ENCODE measurements at places on chromosomes 4 and X.

DNA sequence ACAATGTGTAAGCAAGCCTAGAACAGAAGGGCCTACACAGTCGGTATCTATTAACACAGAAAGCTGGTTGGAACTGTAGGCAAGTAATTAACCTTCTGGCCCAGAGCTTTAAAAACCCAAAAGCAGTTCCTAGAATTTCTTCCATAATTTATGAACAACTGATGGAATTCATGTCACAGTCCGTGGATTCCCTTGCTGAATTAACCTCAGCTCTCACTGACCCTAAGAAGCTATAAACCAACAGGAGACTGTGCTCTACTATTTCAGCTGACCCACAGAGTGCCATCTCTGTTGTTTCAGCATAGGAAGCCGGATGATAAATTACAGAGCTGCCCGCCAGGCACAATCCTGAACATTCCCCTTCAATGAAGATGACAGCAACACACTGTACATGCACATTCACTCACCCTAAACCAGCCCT, 157.3 kb downstream of the PRDM5 start:
- no peak for DNase-seq

GRCh38 chrX:41863343-41864203, 59.8 kb downstream of the CASK start:
- DNase-seq, result no peak

GRCh38 chr4:138047290-138047689, 194.9 kb downstream of the SLC7A11 start:
- DNase-seq, result no peak

GRCh38 chr4:121950680-121951520, 960 bp downstream of the TRPC3 start:
- no peak for DNase-seq

DNA sequence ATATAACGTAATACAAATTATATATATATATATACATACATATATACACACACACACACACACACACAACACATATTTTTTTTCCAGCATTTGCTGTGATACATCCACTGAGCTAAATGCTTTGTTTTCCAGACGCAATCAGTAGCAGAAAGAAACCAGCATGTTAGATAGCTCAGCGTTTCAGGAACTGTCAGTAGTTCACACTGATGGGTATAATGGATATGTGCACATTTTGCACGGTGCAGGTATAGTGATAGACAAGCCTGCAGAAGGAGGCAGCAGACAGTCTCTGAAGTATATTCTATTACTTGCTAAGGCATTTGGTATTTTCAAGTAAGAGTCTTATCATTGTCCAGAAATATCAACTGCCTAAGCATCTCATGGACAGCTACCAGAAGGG, 741.6 kb upstream of the HS3ST1 start:
- no peak for DNase-seq

DNA sequence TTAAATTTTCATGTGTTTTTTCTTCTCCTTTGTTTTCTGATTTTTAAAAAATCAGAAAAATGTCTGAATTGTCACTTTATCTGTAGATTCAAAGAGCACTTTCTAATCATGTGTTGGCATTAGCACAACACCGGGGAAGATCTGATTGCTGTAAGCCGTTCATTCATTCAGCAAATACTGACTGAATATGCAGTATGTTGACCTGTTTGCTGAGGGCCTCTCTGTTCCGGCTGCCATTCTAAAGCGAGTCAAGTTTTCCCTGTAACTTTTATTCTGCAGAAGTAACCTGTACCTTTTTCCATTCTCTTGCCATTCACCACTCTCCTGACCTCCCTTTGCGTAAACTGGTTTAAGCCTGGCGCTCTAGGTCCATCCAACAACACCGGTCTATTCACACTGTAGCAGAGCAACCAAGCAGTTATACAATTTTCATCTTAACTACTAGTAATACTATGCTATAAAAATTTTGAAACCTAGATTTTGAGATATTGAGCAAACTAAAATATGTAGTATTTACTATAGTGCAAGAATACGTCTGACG, 6.7 kb downstream of the SORBS2 start:
- DNase-seq, result no peak

- no peak for DNase-seq
These were observed 161.9 kb downstream of the PHF8 start for GRCh38 chrX:53882331-53882730.

GRCh38 chrX:51461053-51462044, 35.0 kb downstream of the NUDT11 start:
- no peak for DNase-seq

DNA sequence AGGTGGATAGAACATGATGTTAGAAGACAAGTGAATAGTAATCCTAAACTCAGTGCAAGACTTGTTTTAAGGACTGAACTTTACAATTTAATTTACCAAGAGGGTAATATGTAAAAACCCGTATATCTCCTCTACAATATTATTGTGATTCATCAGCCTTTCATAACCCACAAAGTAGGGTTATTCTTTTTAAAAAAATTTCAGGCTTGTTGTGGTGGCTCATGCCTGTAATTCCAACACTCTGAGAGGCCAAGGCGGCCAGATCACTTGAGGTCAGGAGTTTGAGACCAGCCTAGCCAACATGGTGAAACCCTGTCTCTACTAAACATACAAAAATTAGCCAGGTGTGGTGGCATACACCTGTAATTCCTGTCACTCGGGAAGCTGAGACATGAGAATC, 7.2 kb downstream of the IBSP start:
- DNase-seq, result no peak

DNA sequence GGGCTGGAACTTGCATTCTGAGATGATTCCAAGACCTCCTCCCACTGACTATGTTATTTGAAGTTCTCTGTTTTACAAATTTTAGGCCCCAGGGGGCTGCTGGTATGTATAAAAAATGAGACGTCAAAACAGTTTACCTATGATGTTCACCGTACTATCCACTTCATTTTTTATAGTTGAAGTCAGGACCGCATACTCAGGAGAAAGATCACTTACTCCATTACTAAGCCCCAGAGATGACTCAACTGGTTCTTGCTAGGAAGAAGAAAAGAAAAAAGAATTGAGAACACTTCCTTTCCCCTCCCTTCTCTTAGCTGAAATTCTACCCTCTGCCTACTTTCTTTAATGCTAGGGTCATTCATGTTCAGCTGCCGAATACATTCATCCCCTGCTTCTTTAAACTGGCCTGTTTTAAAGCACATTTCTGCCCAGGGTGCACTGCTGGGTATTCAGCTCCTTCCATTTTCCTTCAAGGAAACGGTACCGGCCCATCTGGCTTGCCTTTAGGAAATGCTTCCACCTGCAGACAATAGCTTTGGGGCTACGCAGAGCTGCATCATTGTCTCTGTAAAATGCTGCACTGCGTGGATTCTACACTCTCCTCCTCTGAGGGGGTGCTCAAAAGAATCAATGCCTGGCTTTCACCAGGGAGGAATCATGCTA, 66.2 kb downstream of the IRF2 start:
- no peak for DNase-seq

DNA sequence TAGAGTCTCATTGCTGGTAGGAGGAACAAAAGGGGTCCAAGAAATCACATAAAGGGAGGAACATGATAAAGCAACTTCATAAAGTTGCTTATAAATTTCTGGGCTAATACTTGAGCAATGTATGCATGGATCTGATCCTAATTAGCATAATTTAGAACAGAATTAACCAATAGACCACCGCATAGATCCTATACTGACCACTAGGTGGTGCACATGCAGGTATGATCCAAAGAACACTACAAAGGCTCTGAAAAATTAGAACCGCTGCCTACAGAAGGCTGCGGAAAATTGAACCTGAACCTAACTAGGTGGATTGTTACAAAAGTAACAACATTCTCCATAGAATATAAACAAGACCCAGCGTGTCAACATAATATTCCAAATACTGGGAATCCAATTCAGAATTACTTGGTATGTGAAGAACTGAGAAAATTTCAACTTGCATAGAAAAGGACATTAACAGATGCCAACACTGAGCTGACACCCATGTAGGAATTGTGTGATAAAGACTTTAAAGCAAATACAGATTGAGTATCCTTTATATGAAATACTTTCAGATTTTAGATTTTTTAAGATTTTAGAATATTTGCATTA, 23.3 kb downstream of the BRCC3 start:
- DNase-seq, result no peak

GRCh38 chrX:107823456-107823855, 2.2 kb upstream of the MID2 start:
- no peak for DNase-seq

- DNase-seq, result no peak
These were observed 46.8 kb upstream of the SLC10A4 start for GRCh38 chr4:48436318-48436717.

DNA sequence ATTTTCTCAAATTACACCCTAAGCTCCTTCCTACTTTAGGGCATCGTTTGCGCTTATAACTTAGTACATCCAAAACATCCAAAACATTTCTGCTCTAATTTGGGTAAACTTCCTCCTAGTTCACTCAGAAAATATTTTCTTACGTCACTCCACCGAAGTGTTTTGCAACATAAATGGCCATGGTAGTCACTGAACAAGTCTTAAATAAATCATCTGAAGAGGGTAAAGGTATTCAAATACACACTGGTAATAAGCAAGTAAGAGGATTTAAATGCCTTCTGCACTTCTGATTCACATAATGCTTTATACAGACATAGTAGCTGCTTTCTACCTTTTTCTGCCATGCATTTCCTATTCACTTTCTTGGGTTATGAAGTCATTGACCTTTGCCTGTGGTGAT, 991.9 kb downstream of the NLGN4X start:
- no peak for DNase-seq

DNA sequence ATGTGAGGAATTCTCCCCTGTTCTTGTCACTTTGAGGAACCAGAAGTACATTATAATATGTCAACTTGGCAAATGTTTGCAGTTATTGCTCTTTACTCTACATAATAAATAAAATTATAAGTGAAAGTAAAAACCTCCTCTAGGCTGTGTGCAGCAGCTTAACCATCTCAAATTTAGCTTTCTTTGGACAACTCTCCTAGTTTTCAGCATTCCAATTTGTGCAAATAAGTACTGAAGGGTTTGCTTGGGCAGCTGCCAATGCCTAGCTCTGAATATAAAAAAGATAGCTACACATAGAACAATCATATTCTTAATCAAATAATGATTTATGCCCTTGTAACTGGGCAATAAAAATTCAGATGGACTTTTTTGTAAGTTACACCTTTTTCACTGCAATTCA, 82.5 kb downstream of the GASK1B start:
- DNase-seq, result no peak

DNA sequence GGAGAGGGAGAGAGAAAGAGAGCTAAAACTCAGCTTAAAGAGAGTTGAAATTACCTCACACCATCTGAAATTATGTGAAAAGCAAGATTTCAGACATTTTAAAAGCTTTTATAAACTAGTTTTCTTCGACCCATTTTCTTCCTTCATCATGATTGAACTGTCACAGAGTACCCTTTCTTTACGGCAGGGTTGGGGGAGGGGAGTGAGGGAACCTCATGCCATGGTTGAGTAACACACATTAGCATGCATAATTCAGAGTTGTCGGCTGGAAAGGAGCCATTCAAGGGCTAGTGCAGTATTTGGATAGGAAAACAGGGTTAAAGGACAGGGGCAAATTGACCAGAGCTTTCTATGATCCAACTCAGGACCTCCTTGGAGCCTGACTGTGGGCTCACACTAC, 46.2 kb downstream of the PCDH19 start:
- no peak for DNase-seq

DNA sequence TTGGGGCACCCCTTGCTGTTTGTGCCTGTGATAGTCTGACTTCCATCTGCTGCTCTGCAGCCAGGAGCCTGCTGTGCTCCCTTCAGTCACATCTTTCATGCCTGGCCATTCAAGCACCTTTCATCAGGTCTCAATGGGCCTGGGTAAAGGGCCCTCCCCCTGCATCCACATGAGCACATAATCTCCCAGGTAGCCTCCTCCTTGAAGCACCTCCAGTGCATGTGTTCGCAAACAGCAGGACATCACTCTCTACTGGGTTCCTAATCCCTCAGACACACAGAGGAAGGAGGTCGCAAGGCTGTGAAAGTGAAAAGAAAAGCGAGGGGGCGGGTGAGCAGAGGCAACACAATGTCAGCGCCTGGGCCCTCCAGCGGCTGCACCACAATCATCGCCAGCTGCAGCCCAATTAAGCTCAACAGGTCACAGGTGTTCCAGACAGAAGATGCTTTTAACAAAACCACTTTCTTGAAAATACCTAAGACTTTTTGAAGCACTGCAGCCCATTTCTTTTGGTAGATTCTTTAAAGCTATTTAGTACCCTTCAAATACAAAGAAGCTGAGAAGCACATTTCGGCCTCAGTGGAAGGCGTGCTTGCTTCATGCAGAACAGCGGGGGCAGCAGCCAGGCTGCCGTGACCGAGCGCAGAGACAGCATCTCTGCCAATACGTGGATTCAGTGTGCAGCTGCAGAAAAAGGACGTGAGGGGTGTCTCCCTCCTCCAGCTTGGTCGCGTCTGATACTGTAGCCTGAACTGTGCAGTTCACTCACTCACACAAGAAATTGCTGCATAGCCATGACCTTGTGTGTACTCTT, 92.2 kb upstream of the SPRY1 start:
- DNase-seq, result no peak

DNA sequence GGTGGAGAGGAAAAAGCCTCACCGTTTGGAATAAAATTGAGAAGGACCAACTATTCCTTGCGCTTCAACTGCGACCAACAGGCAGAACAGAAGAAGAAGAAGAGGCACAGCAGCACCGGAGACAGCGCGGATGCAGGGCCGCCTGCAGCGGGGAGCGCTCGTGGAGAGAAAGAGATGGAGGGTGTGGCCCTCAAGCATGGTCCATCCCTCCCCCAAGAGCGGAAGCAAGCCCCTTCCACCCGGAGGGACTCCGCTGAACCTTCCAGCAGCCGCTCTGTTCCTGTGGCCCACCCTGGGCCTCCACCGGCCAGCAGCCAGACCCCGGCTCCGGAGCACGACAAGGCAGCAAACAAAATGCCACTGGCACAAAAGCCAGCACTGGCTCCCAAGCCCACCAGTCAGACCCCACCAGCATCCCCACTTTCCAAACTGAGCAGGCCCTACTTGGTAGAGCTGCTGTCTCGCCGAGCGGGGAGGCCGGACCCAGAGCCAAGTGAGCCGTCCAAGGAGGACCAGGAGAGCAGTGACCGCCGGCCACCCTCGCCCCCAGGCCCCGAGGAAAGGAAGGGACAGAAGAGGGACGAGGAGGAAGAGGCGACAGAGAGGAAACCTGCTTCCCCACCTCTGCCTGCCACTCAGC, 71.2 kb downstream of the AASDH start:
- DNase-seq, result no peak

DNA sequence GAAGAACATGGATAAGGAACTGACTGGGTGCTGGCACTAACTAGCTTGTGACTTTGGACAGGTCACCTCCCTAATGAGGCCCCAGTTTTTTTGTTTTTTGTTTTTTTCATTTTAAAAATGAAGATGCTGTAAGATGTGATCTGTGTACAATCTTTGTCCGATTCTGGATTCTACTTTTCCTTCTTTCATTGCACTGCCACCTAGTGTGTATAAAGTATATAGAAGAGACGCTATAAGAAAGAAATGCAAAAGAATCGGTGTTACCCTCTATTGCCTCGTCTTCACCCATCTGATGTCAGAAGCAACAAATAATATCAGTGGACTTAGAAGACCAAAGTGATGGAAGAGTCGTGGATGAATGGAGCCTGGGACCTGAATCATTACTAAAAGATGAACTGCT, 58.6 kb upstream of the P2RY10 start:
- DNase-seq, result no peak
